ENCODE measurements at places on chromosomes 3 and 15.

GRCh38 chr3:128203169-128203568, 49.9 kb downstream of the EEFSEC start:
- DNase-seq: no peak

DNA sequence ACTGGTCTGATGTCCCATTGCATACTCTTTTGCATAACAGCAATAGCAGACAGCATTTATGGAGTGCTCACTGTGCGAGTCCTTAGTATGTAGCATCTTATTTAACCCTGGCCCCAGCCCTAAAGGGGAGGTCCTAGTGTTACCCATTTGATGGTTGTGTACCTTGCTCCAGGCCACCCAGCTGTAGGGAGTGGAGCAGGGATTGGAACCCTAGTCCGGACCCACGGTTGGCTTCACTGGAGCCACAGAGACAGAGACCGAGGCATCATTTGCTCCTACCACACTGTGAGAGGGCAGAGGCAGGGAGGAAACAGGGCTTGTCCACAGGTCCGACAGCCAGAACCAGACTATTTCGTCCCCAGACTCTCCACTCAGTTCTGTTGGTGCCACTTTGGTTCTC, 16.0 kb upstream of the TSEN2 start:
- DNase-seq: no peak

- peak; percentile 58 for DNase-seq
Measured at GRCh38 chr3:151156618-151157216, 46.3 kb downstream of the GPR171 start.

GRCh38 chr3:31993843-31994242, 12.3 kb downstream of the ZNF860 start:
- no peak for DNase-seq

DNA sequence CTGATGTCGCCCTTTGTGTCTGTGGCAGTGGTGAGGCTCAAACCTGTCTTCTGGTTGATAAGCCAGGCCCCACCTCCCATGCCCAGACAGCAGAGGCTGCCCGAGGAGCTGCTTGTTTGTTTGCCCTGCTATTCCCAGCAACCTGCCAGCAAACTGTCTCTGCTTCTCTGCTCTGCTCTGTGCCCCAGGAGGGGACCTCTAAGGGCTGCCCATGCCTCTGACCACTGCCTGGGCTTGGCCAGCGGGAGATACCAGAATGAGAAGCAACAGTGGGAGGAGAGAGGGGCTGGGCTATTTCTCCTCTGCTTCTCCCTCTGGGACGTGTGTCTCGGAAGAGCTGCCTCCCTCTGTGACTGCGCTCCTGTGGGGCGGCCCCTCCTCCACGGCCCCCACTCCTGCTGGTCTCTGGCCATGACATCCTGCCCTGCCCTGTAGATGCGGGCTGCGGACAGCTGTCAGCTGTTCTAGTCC, 213.1 kb downstream of the RPLP1 start:
- DNase-seq: no peak

DNA sequence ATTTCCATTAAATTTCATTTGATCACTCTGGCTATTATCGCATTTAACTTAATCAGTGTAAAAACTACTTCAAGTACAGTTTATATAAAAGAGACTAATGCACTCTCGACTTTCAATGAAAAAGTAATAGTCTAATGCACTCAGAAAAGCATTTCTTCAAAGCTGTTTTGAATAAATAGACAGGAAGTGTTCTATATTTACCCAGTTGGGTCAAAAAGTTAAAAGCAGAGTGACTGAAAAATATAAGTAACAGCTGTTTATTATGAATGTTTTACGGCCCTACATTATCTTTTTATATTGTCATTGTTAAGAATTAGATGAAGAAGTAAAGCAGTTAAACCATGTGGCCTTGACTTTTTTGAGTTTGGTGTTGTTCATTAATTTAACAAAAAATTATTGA, 391.8 kb downstream of the ZPLD1 start:
- no peak for DNase-seq

- no peak for DNase-seq
Measured at GRCh38 chr3:13483286-13483685, 3.2 kb downstream of the HDAC11 start.

- no peak for DNase-seq
Measured at GRCh38 chr3:25552251-25552650, 112.5 kb downstream of the TOP2B start.

DNA sequence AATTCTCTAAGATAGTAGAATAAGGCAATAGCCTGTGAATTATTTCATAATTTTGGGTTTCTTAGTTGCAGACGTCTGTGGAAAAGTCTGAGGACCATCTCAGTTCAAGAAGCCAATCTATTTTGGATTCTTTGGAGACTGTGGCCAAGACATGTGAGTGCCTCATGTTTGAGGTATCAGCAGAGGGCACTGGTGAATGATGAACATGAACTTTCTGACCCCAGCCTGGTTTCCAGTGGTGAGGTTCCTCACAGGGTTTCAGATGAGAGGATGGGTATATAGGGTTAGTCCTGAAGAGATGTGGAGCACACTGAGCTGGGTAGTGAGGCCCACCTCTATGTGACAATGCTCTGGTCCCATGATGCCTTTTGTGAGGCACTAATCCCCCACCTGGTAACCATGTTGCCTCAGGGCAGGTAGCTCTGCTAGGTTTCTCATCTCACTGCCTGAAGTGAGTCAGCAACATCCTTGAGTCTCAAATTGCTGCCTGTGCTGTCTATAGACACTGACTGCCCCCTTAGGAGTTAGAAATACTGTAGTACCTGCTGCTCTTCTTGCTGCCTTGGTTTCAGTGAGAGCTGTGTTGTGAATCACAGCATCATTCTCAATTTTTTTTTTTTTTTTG, 32.3 kb downstream of the C3orf62 start:
- DNase-seq: peak; percentile 59

DNA sequence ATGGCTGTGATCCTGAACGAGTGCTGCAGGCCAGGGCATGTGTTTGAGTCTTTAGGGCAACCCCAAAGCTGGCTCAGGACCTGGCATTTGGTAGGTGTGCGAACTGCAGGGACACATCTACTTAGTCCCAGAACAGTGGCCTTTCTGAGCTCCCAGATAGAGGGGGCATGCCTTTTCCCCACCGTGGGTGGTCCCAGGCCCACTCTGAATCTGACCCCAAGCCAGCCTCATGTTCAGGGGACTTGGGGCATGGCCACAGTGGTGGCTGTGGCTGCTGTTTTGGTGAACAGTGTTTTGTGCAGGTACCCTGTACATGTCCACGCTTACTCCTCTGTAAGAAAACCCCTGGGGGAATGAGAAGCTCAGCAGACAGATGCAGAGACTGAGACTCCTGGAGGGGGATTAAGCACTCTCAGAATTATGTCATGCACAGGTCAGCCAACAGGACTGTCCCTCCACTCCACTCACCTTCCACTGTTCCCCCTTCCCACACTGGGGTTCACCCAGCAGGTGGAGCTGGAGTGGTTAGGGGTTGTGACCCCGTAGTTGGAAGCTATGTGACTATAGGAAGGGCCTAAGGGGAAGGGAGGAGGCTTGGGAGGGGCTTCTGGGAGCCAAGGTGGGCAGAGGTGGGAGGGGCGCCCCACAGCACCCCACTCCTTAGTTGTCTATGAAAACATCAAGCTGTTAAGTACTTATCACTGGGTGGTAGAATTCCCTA, 16.4 kb downstream of the ESYT3 start:
- DNase-seq: no peak

- DNase-seq: no peak
Measured at GRCh38 chr3:60622349-60622748, 628.9 kb downstream of the FHIT start.

GRCh38 chr3:158105119-158105709, 1.0 kb downstream of the SHOX2 start:
- DNase-seq: no peak

DNA sequence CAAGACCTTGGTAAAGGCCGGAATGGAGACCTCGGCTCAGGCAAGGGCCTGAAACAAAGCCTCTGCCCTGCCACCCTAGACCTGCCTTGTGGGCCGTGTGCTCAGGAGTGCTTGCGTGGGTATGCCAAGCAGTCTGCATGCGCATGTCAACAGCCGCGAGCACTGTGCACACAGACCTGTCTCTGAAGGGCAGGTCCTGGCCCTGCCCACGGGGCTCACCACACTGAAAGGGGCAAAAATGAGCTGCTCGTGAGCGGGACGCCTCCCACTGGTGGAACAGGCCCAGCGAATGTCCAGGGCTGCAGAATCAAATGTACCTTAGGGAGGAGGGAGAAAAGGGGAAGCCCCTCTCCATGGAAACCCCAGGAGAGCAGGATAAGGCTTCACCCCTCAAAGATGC, 44.3 kb upstream of the FGD5 start:
- no peak for DNase-seq

- no peak for DNase-seq
Measured at GRCh38 chr3:150202711-150203110, 205.4 kb upstream of the TSC22D2 start.

GRCh38 chr3:184540777-184541681, 20.6 kb upstream of the EPHB3 start:
- peak; percentile 68 for DNase-seq

DNA sequence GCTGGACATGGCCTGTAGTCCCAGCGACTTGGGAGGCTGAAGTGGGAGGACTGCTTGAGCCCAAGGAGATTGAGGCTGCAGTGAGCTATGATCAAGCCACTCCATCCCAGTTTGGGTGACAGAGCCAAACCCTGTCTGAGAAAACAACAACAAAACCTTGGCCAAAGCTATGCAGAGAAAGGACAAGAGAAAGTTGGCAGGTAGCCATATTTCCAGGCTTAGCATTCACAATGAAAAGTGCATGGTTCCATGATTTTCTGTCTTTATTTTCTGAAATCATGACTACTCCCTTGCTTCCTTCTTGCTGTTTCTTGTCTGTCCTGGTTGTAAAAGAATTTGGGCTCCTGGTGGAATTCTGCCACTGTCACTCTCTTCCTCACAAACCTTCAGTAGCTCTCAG, 284.6 kb upstream of the C2CD4B start:
- DNase-seq: no peak

All from RWPE1 (cell line).